Mucosa of gallbladder (tissue), 1 donor: ENCODE measurements at places on chromosomes 13 and 19. TPM values are rescaled to one million over a fixed set of nuclear protein-coding genes. Genes with fewer than 3 reads are reported as not detected.

DNA sequence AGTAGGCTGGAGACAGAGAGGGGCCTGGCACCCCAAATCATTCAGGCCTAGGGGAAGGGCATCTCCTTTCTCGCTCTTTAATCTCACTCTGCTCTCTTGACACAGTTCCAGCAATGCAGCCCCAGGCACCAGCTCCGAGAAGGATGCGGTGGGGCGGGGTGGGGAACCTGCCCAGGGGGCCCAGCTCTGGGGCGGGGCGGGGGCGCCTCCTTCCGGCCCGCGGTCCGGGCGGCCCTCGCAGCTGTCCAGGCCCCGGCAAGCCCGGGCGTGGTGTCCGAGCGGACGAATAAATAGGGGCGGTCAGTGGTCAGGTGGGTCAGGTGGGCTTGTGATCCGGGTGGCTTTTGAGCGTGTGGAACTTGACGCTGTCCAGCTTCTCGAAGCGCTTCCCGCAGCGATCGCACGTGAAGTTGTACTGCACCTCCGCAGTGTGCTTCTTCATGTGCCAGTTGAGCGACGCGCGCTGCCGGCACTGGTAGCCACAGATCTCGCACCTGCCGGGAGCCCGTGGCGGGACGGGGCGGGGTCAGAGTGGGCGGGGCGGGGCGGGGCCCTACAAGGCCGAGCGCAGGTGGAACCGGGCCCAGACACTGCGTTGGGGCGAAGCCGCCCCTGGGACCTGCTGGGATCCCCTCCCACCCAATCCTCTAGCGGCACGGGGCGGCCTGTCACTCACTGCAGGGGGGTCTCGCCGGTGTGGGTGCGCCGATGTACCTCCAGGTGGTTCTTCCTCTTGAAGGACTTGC, 2.7 kb upstream of the ELAVL3 start:
- DNase-seq = no peak

DNA sequence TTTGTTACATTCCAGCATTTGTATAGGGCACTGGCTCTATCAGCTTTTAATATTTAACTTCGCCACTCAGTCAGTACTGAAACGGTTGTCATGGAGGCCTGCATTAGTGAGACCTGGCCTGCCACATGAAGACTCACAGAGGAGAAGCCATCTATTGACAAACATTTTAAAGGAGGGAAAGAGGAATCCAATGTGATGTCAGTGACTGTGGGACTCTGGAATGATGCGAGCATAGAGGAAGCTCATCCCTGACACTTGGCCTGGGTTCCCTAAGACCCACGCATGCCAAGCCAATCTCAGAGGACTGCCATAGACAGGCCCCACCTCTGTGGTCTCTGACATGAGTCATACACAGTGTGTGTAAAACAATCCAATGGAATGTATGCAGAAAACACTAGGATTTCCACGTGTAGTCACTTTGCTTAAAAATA, 7.9 kb upstream of the DPY19L3 start:
- DNase-seq = no peak

DNA sequence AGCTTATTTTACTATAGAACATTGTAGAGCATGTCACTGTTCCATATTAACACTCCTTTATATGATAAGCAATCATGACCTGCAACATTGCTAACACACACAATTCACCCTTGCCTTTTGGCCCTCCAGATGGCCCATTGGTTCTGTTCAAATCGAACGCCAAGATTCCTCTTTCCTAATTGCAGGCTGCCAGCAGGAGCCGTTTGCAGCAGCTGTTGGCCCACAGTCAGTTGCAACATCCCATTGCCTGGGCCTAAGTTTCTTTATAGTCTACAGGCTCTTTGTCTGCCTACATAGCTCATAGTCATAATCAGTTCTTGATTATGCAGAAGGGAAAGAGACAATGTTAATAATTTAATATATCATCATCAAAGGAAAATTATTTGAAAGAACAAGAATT, 37.6 kb downstream of the KCTD12 start:
- DNase-seq = no peak

DNA sequence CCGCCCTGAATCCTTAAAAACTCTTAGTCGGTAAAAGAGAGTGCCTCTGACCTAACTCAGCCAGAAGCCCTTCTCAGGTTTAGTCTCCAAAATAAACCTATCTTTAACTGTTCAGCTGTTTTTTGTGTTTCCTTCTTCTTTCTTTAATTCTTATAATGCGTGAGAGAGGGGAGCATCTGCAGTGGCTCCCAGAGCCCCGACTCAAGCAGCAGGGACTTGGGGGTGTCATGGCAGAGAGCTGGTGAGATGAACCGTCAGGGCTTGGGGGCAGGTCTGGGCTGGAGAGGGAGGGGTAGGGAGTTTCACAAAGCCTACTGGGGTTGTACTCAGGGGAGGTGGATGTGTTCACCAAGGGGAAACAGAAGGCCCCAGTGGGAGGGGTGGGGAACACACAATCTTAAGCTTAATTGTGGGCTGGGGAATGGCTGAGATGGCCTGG, 16.8 kb upstream of the SIGLEC6 start:
- DNase-seq = no peak

- DNase-seq = no peak
Observed at GRCh38 chr19:17936379-17936778, 3.6 kb downstream of the CCDC124 start.

GRCh38 chr13:40874138-40874779, 84.8 kb downstream of the SLC25A15 start:
- no peak for DNase-seq

DNA sequence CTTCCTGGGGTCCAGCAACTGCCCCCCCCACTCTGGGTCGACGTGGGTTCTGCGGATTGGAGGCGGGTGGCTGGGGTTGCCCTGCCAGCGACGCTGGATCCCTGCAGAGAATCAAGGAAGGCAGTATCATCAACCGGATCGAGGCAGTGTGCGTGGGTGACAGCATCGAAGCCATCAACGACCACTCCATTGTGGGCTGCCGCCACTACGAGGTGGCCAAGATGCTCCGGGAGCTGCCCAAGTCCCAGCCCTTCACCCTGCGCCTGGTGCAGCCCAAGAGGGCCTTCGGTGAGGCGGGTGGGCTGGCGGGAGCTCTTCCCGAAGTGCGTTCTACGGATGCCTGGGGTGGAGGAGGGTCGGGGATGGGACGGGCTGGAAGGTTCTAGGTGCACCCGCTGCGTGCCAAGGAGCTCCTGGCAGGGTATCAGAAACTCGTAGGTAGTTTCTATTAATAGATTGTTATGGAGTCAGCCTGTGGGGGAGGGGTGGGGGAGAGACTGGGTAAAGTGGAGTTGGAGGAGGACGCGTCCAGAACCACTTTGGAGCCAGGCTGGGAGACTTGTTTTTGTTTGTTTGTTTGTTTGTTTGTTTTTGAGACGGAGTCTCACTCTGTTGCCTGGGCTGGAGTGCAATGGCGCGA, 1.5 kb downstream of the GIPC3 start:
- no peak for DNase-seq

DNA sequence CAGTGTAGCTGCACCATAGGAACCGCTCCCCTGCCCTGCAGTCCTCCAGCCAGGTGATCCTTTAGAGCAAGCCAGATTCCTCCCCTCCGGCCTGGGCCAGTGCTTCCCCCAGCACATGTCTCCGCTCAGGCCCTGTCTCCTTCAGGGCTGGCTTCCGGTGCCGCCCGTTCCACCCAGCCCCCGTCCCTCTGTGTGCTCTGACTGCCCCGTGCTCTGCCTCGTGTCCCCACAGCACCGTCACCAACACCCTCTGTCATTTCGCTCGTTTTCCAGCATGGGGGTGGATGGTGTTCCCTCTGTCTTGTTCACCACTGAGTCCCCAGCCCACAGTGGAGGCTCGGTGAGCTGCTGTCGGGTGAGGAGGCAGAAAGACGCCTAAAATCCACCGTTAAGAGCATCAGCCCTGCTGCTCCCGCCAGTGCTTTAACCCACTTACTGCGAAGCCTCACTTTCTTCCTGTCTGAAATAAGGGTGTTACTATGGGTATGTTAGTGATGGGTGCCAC, 54.5 kb downstream of the TSSK6 start:
- peak; percentile 42 for DNase-seq

DNA sequence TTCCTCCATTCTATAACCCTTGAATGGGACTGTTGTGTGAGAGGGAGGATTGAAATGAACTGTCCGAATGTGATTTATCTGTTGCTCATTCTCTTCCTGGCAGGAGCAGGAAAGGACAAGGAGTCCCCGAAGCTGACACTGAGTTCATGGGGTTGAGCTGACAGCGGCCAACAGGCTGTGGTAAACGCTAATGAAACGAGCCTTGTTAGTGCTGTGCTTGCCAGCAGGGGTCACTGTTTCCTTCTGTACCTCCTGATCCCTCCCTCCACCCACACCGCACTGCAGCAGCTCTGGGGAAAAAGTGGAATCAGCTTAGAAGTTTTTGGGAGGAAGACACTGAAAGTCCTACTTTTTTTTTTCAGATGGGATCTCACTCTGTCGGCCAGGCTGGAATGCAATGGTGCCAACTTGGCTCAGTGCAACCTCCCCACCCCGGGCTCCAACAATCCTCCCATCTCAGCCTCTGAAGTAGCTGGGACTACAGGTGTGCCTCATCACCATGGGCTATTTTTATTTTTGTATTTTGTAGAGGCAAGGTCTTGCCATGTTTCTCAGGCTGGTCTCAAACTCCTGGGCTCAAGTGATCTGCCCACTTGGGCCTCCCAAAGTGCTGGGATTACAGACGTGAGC, 6.7 kb upstream of the ZNF761 start:
- peak; percentile 82 for DNase-seq

DNA sequence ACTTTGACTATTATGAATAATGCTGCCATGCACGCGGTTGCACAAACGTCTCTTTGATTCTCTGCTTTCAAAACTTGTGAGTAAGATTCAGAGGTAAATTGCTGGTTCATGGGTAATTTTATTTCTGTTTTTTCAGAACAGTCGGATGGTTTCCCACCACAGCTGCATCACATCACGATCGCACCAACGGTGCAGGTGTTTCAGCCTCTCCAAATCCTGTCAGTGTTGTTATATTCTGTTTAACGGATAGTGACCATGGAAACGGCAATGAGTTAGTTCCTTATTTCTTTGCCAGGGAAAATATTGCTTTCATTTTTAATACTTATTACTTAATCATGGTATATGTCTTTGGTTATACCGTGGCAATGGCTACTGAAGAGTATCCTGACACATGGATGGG, 19.1 kb upstream of the ZNF835 start:
- DNase-seq = no peak

- DNase-seq = no peak
Observed at GRCh38 chr13:75556961-75557360, 7.4 kb downstream of the UCHL3 start.

DNA sequence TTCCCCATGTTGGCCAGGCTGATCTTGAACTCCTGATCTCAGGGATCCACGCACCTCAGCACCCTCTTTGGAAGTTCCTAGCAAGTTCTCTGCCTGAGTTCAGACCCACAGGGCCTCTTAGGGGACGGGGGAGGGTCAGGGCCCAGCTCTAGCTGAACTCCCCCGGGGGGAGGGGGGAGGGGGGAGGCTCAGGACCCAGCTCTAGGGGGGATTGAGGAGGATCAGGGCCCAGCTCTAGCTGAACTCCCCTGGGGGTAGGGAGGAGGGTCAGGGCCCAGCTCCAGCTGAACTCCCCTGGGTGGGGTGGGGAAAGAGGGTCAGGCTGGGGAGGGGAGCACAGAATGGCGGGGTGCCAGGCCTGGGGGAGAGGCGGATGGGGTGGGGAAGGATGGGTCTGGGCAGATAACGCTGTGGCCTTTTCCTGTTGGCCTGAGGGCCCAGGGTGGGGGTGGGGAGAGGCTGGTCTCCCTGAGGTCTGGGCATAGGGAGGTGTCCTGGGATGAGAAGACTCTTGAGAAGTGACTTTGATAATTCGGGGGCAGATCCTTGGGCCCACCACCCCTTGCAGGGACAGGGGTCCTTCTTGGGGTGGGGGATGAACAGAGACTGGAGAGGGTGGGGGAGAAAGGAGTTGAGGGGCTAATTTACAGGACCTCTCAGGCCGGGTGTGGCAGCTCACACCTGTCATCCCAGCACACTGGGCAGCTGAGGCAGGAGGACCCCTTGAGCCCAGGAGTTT, 5.5 kb upstream of the PTBP1 start:
- DNase-seq = no peak

GRCh38 chr19:12833738-12834565, 427 bp downstream of the RTBDN start:
- no peak for DNase-seq

DNA sequence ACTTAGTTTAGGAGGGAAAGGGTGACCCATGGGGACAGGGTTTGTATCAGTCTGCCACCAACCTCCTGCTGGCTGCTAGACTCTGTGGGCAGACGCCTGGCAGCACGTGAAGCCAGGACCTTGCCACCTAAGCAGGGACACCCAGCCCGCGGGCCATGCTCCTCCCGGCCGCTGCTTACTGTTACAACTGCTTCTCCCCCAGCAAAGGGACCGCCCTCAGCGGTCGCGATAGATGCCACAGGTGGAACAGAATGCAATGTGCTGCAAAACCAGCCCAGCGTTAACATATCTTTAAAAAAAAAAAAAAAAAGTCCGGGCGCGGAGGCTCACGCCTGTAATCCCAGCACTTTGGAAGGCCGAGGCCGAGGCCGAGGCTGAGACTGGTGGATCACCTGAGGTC, 1.9 kb upstream of the RHPN2 start:
- DNase-seq = no peak

- no peak for DNase-seq
Observed at GRCh38 chr19:30006207-30006606, 64.2 kb downstream of the URI1 start.

GRCh38 chr13:91155512-91156114, 191.9 kb upstream of the MIR17HG start:
- DNase-seq = no peak

GRCh38 chr19:32265995-32266394, 79.4 kb upstream of the ZNF507 start:
- DNase-seq = no peak

GRCh38 chr19:10104665-10105508, 1.3 kb upstream of the PPAN start:
- DNase-seq = peak; percentile 61

DNA sequence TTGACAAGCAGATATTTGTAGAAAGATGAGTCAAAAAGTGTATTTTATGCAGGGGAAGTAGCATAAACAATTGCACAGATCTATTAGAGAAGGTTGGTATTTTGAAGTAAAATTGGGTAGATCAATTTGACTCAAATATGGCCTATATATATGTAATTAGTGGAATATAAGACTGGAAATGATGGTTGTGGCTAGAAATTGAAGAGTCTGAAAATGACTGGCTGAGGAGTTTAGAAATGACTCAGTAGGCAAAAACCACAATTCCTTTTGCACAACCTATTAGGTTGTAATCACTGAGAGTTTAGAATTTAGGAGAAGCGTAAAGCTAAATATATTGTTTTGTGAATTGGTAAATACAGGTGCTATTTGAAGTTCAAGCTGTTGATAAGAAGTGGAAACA, 622.6 kb upstream of the PCDH20 start:
- no peak for DNase-seq

The GRAMD1A gene
- total RNA-seq = 31.7 TPM

The PVR gene
- total RNA-seq = 42.8 TPM

The EPSTI1 gene
- total RNA-seq = 9.0 TPM

The SPC24 gene
- total RNA-seq = 2.1 TPM

The PPM1N gene
- 2.2 TPM for total RNA-seq

The ATP8B3 gene
- 2.9 TPM for total RNA-seq

The AMH gene
- total RNA-seq = 5.1 TPM

The TEX101 gene
- not detected for total RNA-seq

The CEACAM8 gene
- total RNA-seq = not detected

The STK11 gene
- total RNA-seq = 72.2 TPM
